ENCODE measurements at places on chromosomes 16 and 17.

- DNase-seq = no peak
Observed at GRCh38 chr16:84370723-84371552, 2.6 kb downstream of the ATP2C2 start.

DNA sequence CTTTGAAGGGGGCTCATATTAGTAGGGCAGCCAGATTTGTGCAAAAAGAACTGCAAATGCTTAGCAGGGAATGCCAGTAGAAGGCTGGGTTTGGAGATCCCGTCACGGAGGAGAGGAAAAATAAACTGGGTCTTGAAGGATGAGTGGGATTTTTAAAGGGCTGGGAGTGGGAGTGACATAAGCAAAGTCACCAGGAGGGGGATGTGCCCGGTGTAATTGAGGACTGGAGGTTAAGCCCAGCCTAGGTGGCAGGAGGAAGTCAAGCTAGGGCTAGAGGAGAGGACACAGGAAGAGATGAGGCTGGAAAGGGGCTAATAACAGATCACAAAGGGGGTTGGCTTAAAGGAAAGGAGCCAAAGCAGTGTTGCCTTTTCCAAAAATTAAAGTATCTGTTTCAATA is 23.2 kb upstream of the LONP2 start:
- DNase-seq = no peak

GRCh38 chr16:89646906-89647305 is 10.6 kb downstream of the CHMP1A start:
- no peak for DNase-seq

DNA sequence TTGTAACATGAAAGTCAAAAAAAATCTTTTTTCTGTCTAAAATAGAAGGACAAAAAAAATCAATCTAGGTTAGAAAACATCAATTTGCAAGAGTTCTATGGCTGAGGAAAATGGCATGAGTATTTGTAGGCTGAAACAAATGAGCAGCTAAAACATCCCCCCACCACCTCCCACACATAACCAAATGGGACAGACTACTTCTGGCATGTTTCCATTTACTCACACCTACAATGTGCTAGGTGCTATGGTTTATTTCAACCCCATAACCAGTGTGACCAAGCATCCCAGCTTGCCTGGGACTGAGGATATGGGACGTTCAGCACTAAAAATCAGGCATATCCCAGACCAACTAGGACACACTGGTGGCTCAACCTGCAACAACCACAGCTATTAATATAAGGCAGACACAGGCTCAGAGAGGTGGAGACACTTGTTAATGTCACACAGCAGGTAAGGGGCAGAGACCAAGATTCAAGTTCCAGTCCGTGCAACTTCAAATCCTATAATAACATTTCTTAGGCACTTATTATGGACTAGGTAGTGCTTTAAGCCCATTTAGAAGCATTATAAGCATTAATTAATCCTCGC is 96.0 kb downstream of the XYLT1 start:
- DNase-seq = no peak

GRCh38 chr16:70250748-70251628 is 752 bp downstream of the EXOSC6 start:
- peak; percentile 55 for DNase-seq

DNA sequence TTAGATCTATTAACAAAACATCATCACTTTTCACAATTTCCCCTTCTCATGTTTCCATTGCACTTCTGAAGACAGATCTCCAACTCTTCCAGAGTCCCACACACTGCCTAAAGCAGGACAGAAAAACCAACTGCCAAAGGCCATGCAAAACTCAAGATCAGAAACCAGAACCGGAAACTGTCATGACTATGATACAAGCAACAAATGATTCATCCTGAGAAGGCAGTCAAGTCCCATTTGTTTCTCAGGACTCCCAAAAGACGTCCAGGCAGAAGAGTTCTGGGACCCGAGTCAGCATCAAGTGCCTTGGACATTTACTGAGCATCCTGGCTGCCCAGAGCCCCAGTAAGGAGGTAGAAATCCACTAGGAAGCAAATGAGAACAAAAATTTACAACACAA is 38.8 kb downstream of the ERN1 start:
- DNase-seq = peak; percentile 45

DNA sequence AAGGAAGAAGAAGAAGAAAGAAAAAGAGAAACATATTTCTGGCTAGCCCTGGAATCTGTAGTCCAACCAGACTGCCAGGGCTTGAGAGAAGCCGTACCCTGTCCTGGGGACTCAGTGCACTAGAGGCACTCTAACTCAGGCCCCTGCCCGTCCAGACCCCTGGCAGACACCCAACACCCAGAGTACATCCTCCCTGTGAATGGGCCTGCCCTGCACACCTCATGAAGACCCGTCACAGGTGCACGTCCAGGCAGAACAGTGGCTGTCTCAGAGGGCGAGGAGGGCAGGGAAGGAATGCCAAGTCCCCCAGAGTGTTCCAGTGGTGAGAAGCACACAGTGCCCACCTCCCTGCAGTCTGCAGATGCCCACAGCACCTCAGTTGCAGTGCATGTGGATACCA is 23.0 kb downstream of the MPG start:
- DNase-seq = no peak

- DNase-seq = no peak
Observed at GRCh38 chr17:33494151-33494550, 201.1 kb upstream of the ASIC2 start.

DNA sequence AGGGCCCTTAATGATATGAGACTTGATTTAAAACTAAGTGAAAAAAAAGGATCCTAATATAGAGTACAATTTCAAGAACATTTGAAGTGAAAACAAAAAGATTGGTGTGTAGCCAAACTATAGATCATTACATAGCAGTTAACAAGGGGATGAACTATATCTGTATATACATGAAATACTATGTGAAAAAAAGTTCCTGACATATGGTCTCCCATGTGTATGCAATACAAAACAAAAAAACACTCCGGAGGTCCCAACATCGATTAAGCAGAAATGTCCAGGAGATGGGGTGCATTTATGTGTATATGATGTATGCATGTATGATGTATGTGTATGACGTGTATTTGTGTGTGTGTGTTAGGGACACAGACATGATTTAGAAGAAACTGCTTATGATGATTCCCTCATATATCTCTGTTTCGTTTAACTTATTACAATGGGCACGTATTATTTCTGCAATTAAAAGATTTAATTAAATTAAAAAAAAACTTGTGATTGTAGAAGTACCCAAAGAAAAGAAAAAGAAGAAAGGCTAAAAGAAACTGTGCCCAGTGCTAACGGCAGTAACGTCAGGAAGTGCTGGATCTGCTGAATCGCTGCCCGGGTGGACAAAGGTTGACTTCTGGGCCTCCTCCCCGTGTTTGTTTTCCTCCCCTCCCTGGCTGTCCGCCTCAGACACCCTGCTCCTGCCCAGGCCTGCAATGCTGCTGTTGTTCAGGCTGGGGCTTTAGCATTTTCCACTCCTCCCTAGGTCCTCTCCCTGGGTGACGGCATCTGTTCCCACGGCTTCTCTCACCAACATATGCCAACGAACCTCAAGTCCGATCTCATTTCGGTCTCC is 36.9 kb downstream of the TBX4 start:
- DNase-seq = no peak

- DNase-seq = no peak
Observed at GRCh38 chr17:75445296-75445695, 11.1 kb upstream of the TMEM94 start.

Data from HCEC 1CT (cell line).